ENCODE measurements at places on chromosomes 13 and 19. TPM values are rescaled to one million over a fixed set of nuclear protein-coding genes. Genes with fewer than 3 reads are reported as not detected.

RNF225 gene
- total RNA-seq, result 0.55 TPM

MYH14 gene
- total RNA-seq, result 146 TPM

SKA3 gene
- 1.7 TPM for total RNA-seq

THSD8 gene
- 2.8 TPM for total RNA-seq

FGF14 gene
- 2.0 TPM for total RNA-seq

CEACAM20 gene
- 0.35 TPM for total RNA-seq

EVI5L gene
- total RNA-seq, result 15.5 TPM

PLPP2 gene
- 5.7 TPM for total RNA-seq

All from upper lobe of right lung (tissue), 1 donor.